ENCODE measurements at places on chromosomes 5 and 9.

- peak; percentile 69 for DNase-seq
Observed at GRCh38 chr9:79684711-79685575, 113.2 kb downstream of the TLE4 start.

GRCh38 chr5:135203593-135204036, 169.6 kb upstream of the PITX1 start:
- peak; percentile 69 for DNase-seq

DNA sequence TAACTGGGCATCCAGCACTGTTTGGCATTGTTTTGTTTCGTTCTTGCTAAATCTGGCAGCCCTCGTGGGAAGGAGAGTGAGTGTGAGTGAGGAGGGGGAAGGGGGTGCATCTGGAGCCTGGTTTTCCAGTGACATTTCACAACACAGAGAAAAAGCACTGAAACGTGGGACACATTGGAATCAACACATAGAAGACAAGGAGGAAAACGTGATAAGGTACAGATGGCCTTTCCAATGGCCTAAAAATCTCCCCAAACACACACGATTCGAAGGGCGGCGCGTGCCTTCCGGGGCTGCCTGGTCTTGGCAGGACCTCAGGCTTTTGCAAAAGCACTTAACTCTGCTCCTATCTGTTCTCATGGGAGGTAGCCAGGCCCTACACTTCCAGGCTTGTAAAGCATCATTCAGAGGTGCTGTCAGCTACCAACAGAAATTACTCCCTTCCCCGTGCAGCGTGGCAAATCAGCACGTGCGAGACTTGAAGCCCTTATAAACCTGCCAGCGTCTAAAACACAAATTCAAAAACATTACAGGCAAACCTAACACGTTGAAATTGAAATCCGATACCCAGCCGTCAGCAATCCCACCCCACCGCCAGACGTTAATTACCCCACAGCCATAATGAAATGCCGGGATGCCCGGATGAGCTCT, 129.4 kb downstream of the OLFM1 start:
- DNase-seq, result no peak

- no peak for DNase-seq
Observed at GRCh38 chr9:98284754-98285153, 29.3 kb upstream of the TBC1D2 start.

GRCh38 chr5:133995883-133996563, 8.8 kb downstream of the VDAC1 start:
- DNase-seq, result no peak

DNA sequence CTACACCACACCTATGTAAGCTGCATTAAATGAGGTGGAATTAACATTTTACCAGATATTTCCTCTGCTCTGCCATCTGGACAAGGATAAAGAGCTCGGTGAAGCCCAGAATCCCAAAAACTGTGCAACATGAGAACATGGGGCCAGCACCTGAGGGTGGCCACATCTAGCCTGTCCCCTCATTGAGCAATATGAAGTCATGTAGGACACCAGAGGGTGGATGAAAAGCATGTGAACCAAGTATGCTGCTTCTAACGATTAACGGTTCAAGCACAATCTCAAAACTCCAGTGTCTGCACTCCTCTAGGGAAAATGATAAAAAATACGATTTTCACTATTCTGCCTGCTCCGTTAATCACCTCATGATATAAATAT, 545.8 kb downstream of the EBF1 start:
- DNase-seq, result no peak

GRCh38 chr9:4508907-4509589, 18.8 kb downstream of the SLC1A1 start:
- no peak for DNase-seq

GRCh38 chr5:43854697-43855292, 251.8 kb downstream of the NNT start:
- DNase-seq, result no peak

DNA sequence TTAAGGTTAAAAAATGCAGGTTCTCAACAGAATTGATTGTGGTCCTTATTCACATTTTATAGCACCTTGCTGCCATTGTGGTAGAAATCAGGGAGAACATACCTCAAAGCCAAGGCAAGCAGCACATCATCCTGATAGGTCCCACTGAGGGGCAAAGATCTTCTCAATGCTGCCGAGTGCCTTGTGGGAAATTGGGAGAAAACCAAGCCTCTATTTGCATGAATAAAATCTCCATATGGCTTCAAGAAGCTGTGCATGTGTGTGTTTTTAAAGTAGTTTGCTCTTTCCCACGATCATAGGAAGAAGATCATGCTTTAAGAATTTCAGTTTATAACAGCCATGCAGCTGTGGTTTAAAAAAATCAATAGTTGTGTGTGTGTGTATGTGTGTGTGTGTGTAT, 216.9 kb upstream of the FBXL7 start:
- no peak for DNase-seq
